ENCODE measurements at places on chromosomes 3 and 15. TPM values are rescaled to one million over a fixed set of nuclear protein-coding genes. Genes with fewer than 3 reads are reported as not detected.

IGSF11 gene
- 0.55 TPM for polyA plus RNA-seq

SPG21 gene
- 68.7 TPM for polyA plus RNA-seq

TM6SF1 gene
- polyA plus RNA-seq, result 0.75 TPM

LIPH gene
- polyA plus RNA-seq, result 18.2 TPM

DNA sequence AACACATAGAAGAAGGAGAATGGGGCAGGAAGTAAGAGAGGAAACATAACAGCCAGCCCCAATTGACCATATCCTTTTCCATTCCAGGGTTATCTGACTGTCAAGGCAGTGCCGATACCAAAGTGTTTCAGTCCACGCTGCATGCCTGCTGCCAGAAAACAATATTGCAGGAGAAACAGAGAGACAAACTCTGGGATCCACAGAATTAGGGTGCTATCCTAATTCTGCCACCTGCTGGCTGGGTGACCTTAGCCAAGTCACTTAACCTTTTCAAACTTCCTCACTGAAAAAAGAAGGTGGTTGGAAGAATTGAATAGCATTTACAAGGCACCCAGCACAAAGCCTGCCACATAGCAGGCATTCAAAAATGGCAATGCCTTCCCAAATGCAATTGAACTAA, 32.0 kb downstream of the GLB1 start:
- H3K27me3 ChIP-seq, result no peaks in the 10 kb centered on the region
- no peak overlapping the region for H3K27ac ChIP-seq
- H3K4me3 ChIP-seq, result no peak overlapping the region
- H3K36me3 ChIP-seq, result peaks cover 81% of the 10 kb centered on the region
- peaks cover 32% of the 10 kb centered on the region for H3K4me1 ChIP-seq

GRCh38 chr3:176961916-176962315, 235.4 kb downstream of the TBL1XR1 start:
- H3K4me1 ChIP-seq, result no peaks in the 10 kb centered on the region
- no peak overlapping the region for H3K27ac ChIP-seq
- no peaks in the 10 kb centered on the region for H3K27me3 ChIP-seq
- DNase-seq, result no peak

DNA sequence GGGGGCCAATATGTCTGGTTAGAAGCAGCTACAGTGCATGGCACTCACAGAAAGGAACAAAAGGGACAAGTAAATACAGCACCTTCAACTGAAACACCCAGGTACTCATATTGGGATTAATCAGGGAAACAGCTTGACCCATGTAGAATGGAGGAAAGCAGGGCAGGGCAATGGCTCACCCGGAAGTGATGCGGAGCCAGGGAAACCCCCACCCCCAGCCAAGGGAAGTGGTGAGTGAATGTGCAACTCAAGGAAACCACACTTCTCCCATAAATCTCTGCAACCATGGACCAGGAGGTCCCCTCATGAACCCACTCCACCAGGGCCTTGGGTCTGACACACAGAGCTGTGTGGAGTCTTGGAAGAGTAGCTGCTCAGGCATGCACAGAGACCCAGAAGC, 117.1 kb downstream of the MTHFS start:
- no peaks in the 10 kb centered on the region for H3K4me1 ChIP-seq
- no peak overlapping the region for H3K27ac ChIP-seq
- no peaks in the 10 kb centered on the region for H3K27me3 ChIP-seq
- H3K36me3 ChIP-seq, result no peaks in the 10 kb centered on the region
- no peak overlapping the region for H3K4me3 ChIP-seq

- peak overlapping the region; percentile 53 for H3K27ac ChIP-seq
- no peaks in the 10 kb centered on the region for H3K27me3 ChIP-seq
- H3K4me1 ChIP-seq, result no peaks in the 10 kb centered on the region
- H3K4me3 ChIP-seq, result no peak overlapping the region
Observed at GRCh38 chr15:62348623-62349022, 183.5 kb upstream of the C2CD4B start.

- H3K27me3 ChIP-seq, result no peaks in the 10 kb centered on the region
- H3K4me1 ChIP-seq, result no peaks in the 10 kb centered on the region
Observed at GRCh38 chr3:37347941-37348340, 173.6 kb upstream of the LRRFIP2 start.

DNA sequence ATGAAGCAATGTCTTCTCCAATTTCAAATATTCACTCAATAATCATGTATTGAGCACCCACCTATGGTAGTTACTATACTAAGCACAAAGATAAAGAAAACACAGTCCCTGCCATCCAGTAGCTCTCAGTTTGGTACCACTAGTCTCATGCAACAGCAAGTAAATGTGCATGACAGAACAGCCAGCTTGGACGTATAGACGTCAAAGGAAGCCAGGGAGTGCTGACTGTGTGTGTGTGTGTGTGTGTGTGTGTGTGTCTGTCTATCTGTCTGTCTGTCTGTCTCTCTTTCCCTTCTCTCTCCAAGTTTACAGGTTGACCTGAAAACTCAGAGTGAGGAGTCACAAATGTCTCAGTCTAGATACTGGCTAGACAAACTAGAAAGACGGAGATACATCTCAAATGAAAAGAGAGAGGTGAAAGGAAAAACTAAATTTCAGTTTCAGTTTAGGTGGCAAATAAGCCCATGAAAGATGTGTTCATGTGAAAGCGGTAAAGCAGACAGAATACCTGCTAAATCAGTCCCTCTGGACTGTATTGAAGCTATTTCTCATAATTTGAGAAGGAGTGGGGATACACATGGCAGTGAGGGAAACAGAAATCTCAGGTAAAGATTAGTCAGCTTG, 141.1 kb upstream of the PTPRG start:
- H3K27me3 ChIP-seq, result no peaks in the 10 kb centered on the region
- no peak overlapping the region for H3K4me3 ChIP-seq
- H3K27ac ChIP-seq, result no peak overlapping the region
- no peaks in the 10 kb centered on the region for H3K36me3 ChIP-seq
- no peaks in the 10 kb centered on the region for H3K4me1 ChIP-seq
- DNase-seq, result no peak

DNA sequence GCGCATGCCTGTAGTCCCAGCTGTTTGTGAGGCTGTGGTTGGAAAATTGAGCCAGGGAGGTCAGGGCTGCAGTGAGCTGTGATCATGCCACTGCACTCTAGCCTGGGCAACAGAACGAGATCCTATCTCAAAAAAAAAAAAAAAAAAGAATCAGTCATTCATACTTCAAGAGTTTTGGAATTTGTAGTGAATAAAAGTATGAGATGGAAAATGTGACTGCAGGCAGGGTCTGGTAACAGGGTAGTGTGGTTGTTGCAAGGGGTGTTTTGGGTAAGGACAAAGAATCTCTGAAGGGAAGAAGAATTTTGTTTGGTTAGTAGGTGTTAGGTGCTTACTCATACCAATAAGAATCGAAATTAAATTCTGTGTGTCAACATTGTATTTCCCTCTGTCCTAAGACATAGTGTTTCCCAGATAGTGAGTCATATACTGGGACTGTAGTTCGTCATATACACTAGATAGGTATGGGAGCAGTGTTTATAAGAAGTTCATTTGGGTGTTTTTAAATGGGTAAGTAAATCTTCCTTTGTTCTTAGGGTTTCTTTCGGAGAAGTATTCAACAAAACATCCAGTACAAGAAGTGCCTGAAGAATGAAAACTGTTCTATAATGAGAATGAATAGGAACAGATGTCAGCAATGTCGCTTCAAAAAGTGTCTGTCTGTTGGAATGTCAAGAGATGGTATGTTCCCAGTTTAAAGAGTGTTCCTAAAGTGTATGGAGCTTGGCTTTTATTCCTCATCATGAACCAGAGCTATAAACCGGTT, 14.2 kb downstream of the NR1D2 start:
- peaks cover 53% of the 10 kb centered on the region for H3K4me1 ChIP-seq
- no peak overlapping the region for H3K4me3 ChIP-seq
- no peaks in the 10 kb centered on the region for H3K27me3 ChIP-seq
- peak overlapping the region; percentile 52 for H3K27ac ChIP-seq

DNA sequence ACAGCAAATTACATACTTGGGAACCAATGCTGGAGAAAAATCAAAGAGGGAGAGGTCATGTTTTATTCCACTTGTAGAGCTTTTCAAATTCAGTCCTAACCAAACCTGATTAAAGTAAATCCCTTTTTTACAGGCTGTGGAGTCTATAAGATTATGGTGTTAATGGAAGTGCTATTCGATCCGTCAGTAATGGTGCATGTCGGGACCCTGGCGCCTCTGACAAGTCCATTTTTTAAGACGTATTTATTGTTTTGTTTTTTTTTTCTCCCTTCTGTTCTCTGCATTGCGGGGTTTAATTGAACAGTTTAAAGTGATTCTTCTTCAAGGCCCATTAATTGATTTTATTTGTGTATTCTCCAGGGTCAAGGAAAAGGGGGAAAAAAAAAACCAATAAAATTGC, 725.9 kb downstream of the TUSC7 start:
- no peaks in the 10 kb centered on the region for H3K27me3 ChIP-seq
- no peak overlapping the region for H3K27ac ChIP-seq
- H3K36me3 ChIP-seq, result no peaks in the 10 kb centered on the region
- H3K4me1 ChIP-seq, result no peaks in the 10 kb centered on the region
- no peak for DNase-seq

GRCh38 chr15:85722374-85723152, 72.2 kb downstream of the KLHL25 start:
- H3K27me3 ChIP-seq, result no peaks in the 10 kb centered on the region
- peaks cover 98% of the 10 kb centered on the region for H3K36me3 ChIP-seq
- no peak for DNase-seq
- peaks cover 13% of the 10 kb centered on the region for H3K4me1 ChIP-seq

DNA sequence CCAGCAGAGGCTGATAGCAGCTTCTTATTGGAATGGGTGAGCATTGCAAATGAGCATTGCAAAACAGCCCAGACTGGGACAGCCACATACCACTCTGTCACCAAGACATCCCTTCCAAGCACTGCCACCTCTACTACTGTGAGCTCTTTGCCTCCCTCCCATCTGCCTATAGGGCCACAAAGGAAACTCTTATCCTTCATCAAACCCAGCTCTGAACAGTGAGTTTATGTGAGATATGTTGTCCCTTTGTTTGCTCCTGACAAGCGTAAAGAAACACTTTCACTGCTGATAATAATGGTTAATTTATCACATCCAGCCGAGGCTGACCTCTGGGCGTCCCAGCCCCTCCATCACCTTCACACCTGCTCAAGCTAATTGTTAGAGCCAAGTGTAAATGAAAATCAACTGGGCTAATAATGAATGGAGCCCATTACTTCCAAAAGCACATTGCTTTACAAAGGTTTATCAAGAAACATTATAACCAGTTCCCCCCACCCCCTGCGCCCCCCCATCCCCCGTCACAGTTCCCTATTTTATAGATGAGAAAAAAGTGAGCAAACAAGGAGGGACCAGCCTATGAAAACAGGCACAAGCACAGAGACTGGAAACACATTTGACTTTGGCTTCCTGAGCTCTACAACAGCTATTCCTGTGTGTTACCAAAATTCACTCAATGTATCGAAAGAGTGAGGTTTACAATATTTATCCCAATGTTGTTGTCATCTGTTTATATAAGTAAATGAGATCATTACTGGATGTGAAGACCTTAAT, 146.3 kb downstream of the ANXA2 start:
- H3K27me3 ChIP-seq, result no peaks in the 10 kb centered on the region
- no peak overlapping the region for H3K4me3 ChIP-seq

GRCh38 chr3:58798312-58798711, 131.7 kb upstream of the FAM3D start:
- no peaks in the 10 kb centered on the region for H3K36me3 ChIP-seq
- no peak overlapping the region for H3K4me3 ChIP-seq
- no peak overlapping the region for H3K27ac ChIP-seq
- no peaks in the 10 kb centered on the region for H3K27me3 ChIP-seq

GRCh38 chr3:57221883-57222282, 5.6 kb upstream of the APPL1 start:
- no peak overlapping the region for H3K27ac ChIP-seq
- H3K4me1 ChIP-seq, result peaks cover 5% of the 10 kb centered on the region
- no peaks in the 10 kb centered on the region for H3K36me3 ChIP-seq

- H3K27ac ChIP-seq, result no peak overlapping the region
- no peak for DNase-seq
- H3K4me1 ChIP-seq, result no peaks in the 10 kb centered on the region
- peaks cover 4% of the 10 kb centered on the region for H3K27me3 ChIP-seq
Observed at GRCh38 chr15:98387866-98388265, 260.5 kb upstream of the IGF1R start.

GRCh38 chr3:4360817-4361216, 57.6 kb downstream of the SETMAR start:
- H3K36me3 ChIP-seq, result peaks cover 12% of the 10 kb centered on the region
- no peak for DNase-seq
- H3K4me3 ChIP-seq, result no peak overlapping the region
- no peaks in the 10 kb centered on the region for H3K27me3 ChIP-seq
- peaks cover 21% of the 10 kb centered on the region for H3K4me1 ChIP-seq
- H3K27ac ChIP-seq, result no peak overlapping the region

GRCh38 chr15:55234800-55235104, 38.0 kb upstream of the RSL24D1 start:
- peak overlapping the region; percentile 77 for H3K27ac ChIP-seq
- DNase-seq, result no peak
- peaks cover 92% of the 10 kb centered on the region for H3K4me1 ChIP-seq
- no peaks in the 10 kb centered on the region for H3K27me3 ChIP-seq
- no peaks in the 10 kb centered on the region for H3K36me3 ChIP-seq

GRCh38 chr3:32062950-32063582, 43.4 kb upstream of the GPD1L start:
- no peaks in the 10 kb centered on the region for H3K36me3 ChIP-seq
- H3K4me1 ChIP-seq, result no peaks in the 10 kb centered on the region
- H3K27me3 ChIP-seq, result no peaks in the 10 kb centered on the region
- DNase-seq, result no peak
- no peak overlapping the region for H3K4me3 ChIP-seq

GRCh38 chr3:10568549-10568948, 63.2 kb upstream of the ATP2B2 start:
- H3K4me3 ChIP-seq, result no peak overlapping the region
- H3K27me3 ChIP-seq, result peaks cover 4% of the 10 kb centered on the region
- no peak overlapping the region for H3K27ac ChIP-seq
- DNase-seq, result peak; percentile 12
- H3K4me1 ChIP-seq, result no peaks in the 10 kb centered on the region

GRCh38 chr15:25366058-25366457, 72.8 kb downstream of the UBE3A start:
- no peaks in the 10 kb centered on the region for H3K27me3 ChIP-seq
- H3K36me3 ChIP-seq, result peaks cover 18% of the 10 kb centered on the region
- no peak overlapping the region for H3K4me3 ChIP-seq
- no peak overlapping the region for H3K27ac ChIP-seq
- DNase-seq, result no peak
- no peaks in the 10 kb centered on the region for H3K4me1 ChIP-seq

DNA sequence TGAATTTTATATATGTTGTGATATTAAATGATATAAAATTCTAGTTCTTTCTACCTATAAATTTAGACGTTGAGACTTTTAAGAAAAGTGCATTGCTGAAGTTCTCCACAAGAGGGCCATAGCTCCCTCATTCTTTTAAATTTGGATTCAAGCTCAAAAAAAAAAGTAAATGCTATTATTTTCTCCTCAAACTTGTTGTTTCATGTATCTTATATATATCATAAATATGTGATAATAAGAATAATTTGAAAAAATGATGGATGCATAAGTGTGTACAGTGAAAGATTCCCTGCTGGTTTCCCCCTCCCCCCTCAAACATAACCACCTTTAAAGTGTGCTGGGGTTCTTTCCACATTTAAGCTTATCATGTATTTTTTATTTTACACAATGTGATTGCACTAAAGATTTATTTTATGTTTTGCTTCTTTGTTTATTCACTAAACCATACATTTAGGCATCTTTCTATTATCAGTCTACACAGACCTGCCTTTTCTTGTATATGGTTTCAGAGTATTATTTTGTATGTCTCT, 769.4 kb upstream of the GOLIM4 start:
- H3K36me3 ChIP-seq, result no peaks in the 10 kb centered on the region
- DNase-seq, result no peak
- H3K27ac ChIP-seq, result peak overlapping the region; percentile 52
- H3K27me3 ChIP-seq, result no peaks in the 10 kb centered on the region
- peak overlapping the region; percentile 22 for H3K4me3 ChIP-seq

All from stomach (tissue), 19 donors.